Esophagus squamous epithelium (tissue), 5 donors: ENCODE measurements at places on chromosomes 12 and 14.

GRCh38 chr12:39835517-39836489 is 216.2 kb upstream of the ABCD2 start:
- DNase-seq: no peak

GRCh38 chr12:131455581-131456110 is 255.2 kb upstream of the SFSWAP start:
- no peak for DNase-seq

DNA sequence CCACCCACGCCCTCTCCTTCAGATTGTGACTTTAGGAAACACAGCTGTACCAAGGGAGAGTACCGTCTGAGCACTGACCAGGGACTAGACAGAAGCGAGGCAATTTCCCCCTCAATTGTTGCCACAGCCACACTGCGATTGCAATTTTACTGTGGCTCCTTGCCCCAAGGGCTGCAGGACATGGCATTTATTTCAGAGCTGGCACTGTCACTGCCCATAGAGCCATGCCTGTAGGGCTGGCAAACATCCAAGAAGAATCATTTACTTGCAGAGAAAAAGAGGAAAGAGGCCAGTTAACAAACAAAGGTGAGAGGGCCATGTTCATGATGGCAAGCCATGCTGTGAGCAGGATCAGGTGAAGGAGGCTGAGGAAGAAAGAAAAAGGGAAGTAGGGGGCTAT is 129.6 kb downstream of the EMP1 start:
- no peak for DNase-seq

DNA sequence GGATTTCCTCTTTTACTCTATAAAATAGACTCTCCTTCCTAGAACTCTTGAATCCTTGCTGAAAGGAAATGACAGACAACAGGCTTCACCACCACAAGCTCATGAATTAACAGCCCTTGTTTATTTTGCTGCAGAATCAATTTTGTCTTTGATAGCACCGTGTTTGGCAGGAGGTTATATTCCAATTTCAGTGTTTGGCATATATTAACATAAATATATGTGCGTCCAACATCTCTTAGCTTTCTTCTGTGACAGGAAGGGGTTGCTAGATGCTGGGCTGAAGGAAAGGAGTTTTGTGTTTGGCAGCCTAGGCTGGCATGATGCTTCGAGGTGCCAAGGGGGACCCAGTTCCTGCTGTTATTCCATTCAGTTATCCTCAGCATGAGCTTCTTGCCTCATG is 126.4 kb downstream of the TMEM132C start:
- DNase-seq: no peak

GRCh38 chr14:76106188-76106587 is 45.5 kb upstream of the GPATCH2L start:
- no peak for DNase-seq

GRCh38 chr12:94717656-94718055 is 67.3 kb upstream of the TMCC3 start:
- no peak for DNase-seq

GRCh38 chr12:104699489-104700190 is 242.9 kb downstream of the CHST11 start:
- DNase-seq: no peak
